Fibroblast of mammary gland (primary cell): ENCODE measurements at places on chromosomes 5 and 9.

GRCh38 chr9:6896562-6896961, 138.8 kb downstream of the KDM4C start:
- DNase-seq = peak; percentile 56

DNA sequence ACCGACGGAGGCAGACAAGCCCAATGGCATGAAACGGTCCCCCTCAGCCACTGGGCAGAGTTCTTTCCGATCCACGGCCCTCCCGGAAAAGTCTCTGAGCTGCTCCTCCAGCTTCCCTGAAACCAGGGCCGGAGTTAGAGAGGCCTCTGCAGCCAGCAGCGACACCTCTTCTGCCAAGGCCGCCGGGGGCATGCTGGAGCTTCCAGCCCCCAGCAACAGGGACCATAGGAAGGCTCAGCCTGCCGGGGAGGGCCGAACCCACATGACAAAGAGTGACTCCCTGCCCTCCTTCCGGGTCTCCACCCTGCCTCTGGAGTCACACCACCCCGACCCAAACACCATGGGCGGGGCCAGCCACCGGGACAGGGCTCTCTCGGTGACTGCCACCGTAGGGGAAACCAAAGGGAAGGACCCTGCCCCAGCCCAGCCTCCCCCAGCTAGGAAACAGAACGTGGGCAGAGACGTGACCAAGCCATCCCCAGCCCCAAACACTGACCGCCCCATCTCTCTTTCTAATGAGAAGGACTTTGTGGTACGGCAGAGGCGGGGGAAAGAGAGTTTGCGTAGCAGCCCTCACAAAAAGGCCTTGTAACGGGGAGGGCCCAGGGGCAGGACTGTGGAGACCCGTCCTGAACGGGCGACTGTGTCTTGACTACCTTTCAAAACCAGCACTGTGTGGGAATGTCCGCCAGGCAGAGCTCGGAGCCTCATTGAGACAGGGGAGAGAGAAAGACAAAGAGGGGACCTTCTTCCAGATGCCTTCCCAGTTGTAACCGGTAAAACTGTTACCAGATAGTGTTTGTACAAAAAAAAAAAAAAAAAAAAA, 29.9 kb downstream of the CD180 start:
- DNase-seq = no peak

DNA sequence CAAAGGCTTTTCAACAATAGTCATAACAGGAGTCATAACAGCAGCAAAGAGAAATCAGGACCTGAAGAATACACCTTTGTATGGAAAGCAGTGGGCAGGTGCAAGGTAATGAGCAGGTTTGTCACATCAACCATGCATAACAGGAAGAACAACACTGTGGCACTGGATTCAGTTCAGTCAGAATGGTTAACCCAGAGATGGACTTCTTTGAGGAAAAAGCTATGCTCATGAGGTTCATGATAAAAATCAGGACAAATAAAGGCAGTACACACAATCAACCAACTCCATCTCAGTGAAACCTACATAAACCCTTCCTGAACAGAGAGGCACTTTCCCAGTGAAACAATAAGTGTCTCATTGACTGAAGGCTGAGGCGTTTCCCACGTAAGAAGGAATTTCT, 27.0 kb downstream of the ABITRAM start:
- DNase-seq = no peak

GRCh38 chr9:122213589-122214413, 15.0 kb downstream of the LHX6 start:
- DNase-seq = no peak

GRCh38 chr5:149666212-149666852, 63.8 kb upstream of the PPARGC1B start:
- peak; percentile 63 for DNase-seq

GRCh38 chr9:70093944-70094343, 50.3 kb downstream of the MAMDC2 start:
- no peak for DNase-seq

DNA sequence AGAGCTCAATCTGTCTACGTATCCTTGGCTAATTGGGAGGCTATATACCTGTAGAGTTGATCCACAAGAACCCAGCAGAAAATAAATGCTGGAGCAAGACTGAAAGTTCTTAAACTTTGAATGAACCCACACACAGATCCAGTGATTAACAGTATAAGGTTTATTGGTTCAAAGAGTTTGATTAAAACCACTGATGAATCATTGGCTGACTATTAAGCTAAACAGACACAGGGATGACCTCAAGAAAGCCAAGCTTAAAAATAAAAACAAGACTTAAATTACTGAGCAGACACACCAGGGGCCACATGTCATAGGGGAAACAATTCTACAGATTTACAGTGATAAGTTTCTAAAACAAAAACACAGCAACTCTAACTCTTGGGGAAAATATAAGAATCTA, 163.6 kb downstream of the SPATA31D1 start:
- DNase-seq = peak; percentile 89
